Midbrain (tissue), 1 donor: ENCODE measurements at places on chromosomes 4 and X.

- no peak for DNase-seq
Measured at GRCh38 chrX:39018541-39018940, 217.3 kb downstream of the MID1IP1 start.

- DNase-seq = no peak
Measured at GRCh38 chrX:54178100-54178940, 4.7 kb downstream of the FAM120C start.

DNA sequence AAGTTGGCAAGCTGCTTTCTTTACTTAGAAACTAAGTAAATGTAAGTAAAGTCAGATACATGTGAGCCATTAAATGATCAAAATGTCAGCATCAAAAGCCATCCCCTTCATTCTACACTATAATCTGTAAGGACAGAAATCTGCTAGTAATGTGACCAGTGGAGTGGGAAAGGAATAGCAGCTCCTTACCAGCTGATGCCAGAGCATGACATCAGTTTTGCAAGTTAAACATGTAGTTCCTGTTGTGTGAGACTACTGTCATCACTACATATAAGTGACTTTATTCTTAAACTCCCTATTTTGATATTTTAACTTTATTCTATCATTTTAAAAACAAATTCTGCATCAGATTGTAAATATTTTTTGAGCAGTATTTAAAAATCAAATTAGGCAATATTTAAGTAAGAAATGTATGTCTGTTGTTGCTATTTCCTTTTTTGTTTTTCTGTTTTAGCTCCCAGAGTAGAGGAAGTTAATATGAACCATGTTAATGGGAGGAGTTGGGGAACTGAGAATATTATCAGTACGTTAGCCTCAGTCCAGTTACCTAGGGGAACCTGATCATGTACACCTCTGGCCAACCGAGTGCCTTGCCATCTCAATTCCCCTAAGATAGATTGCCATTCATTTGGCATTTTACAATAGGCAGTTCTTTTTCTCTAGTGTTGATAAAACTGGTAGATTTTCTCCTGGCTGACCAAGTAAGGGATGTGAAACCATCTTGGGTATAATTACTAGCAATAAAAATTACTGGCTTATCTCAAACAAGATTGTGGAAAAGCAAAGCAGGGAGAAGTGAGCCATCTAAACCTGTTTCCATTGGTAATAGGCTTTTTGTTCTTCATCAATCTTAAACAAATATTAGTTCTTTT lies 34.7 kb downstream of the CCNI start:
- DNase-seq = no peak

- DNase-seq = no peak
Measured at GRCh38 chr4:56979421-56980072, 851 bp downstream of the POLR2B start.

DNA sequence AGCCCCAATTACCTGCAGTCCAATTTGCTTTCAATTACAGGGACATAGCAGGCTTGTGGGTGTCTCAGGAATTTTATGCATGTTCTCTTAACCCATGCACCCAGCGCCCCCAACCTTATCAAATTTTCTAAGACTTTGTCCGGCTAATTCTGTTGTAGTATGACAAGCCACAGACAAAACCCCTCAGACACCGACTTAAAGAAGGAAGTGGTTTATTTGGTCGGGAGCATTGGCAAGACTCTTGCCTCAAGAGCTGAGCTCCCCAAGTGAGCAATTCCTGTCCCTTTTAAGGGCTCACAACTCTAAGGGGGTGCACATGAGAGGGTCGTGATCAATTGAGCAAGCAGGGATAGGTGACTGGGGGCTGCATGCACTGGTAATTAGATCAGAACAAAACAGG lies 28.7 kb upstream of the IL9R start:
- no peak for DNase-seq

GRCh38 chrX:28590396-28590795 lies 3.1 kb downstream of the IL1RAPL1 start:
- no peak for DNase-seq

DNA sequence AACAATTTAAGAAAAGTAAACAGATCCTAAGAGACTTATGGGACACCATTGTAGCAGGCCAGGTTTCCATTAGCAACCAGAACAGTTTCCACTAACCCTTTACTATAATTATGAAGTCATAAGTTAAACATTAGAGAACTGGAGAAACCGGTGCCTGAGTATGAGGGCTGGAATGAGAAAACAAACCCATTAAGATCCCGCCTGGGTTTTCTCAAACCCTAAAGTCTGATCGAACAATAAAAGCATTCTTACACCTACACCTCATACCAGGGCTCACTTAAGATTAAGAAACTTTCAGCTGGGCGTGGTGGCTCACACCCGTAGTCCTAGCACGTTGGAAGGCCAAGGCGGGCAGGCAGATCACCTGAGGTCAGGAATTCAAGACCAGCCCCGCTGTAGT lies 13.7 kb upstream of the DHX15 start:
- no peak for DNase-seq

- no peak for DNase-seq
Measured at GRCh38 chr4:137608085-137608484, 75.8 kb upstream of the PCDH18 start.

DNA sequence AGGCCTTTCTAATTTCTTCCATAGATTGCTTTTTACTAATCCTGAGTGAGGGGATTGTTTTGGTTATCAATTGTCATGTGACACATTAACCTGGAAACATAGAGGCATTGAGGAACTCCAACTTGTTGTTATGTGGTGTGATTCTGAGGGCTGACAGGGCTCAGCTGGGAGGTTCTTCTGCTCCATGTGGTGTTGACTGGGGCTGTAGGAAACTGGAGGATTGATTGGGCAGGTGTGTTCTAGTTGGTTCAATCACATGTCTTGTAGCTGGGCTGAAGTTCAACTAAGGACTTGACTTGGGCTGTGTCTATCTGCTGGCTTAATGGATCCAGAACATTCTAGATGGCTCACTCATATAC lies 10.8 kb upstream of the CRLF2 start:
- no peak for DNase-seq

- no peak for DNase-seq
Measured at GRCh38 chrX:105117621-105118020, 102.9 kb downstream of the TEX13A start.

DNA sequence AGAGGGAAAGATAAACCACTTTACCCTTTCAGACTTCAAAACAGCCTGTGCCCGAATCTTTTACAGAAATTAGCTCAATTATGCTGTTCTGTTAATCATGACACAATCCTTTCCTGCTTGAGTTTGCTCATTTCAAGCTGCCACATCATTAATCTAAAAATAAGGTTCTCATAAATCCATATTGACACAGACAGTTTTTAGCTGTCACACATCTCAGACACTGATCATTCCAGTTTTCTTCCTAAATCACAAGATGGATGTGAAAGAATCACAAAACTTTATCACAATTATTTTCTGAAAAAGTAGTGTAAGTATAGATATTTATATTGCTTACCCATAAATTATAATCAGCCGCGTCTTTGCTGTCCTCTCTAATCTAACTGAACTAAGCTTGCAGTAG lies 27.9 kb upstream of the AMELX start:
- DNase-seq = no peak

GRCh38 chr4:118957722-118958445 lies 69.2 kb downstream of the SYNPO2 start:
- DNase-seq = no peak

DNA sequence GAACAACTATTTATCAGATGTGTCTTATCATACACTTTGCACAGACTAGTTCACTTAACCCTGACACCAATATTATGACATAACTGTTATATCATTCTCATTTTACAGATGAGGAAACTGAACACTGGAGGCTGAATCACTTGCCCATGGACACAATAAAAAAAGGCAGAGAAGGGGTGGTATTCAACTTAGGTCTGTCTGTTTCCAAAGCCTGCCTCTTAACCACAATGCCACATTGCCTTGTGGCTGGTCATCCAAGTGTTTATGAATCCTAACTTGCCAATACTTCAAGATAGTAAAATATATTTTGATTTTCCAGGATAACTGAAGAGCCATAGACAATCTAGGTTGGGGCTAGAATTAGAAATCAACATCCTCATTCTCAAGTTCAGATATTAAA lies 327.8 kb downstream of the NR3C2 start:
- DNase-seq = no peak

GRCh38 chr4:184401397-184402171 lies 72.8 kb downstream of the IRF2 start:
- peak; percentile 3 for DNase-seq

- DNase-seq = peak; percentile 24
Measured at GRCh38 chr4:3483471-3483921, 20.4 kb downstream of the DOK7 start.

DNA sequence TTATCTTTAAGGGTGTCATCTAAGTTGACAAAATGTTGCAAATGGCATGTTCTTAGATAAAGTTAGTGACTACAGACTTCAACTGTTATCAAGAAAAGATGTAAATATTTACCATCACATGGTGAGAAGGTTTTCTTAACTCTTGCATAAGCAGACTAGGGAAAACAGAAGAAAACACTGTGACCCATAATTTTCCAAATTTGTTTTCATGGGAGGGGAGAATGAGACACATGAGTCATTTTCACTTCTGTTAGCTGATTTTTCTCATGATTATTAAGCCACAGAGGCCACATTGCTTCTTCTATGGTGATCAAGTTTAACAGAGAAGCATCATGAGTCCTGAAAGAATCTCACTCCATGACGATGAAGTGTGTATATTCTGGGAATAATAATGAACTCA lies 30.2 kb upstream of the SYTL5 start:
- DNase-seq = no peak

- DNase-seq = no peak
Measured at GRCh38 chr4:122658818-122659295, 38.0 kb upstream of the IL21 start.
